Pancreas (tissue), 10 donors: ENCODE measurements at places on chromosomes 3 and 15. TPM values are rescaled to one million over a fixed set of nuclear protein-coding genes. Genes with fewer than 3 reads are reported as not detected.

The GABRB3 gene
- total RNA-seq = 10.9 TPM

The LRTM1 gene
- total RNA-seq = not detected

The ALAS1 gene
- total RNA-seq = 11.6 TPM

- no peaks in the 10 kb centered on the region for H3K27me3 ChIP-seq
- no peak overlapping the region for H3K4me3 ChIP-seq
- H3K27ac ChIP-seq = no peak overlapping the region
- DNase-seq = no peak
- H3K4me1 ChIP-seq = no peaks in the 10 kb centered on the region
Measured at GRCh38 chr3:14847613-14848541, 29.1 kb downstream of the FGD5 start.

DNA sequence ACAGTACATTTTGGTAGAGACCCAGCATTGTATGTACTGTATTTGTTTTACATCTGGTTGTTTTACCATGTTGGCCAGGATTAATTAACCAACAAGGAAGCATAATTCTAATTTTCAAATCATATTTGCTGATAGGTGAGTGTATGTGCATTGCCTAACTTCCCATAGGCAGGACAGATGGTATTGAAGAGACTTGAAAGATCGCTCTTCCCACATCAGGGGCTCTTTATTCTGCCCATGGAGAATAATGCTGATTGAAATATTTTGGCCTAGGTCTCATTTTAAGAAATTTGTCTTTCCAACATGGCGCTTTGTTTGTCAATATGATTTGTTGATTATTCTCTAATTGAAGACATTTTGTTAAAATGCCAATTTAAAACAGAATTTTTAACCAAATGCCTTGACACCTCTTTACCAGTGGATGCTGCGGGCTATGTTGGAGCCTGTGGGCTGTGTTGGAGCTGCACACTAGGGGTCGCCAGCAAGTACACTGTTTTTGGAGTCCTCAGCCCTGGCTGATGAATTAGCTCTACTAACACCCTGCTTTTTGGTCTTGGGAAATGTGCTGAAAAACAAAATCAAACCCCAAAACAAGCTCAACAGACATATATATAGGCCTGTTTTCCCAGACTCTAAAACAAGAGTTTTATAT lies 5.3 kb downstream of the P2RY12 start:
- no peak for DNase-seq
- H3K36me3 ChIP-seq = no peaks in the 10 kb centered on the region

DNA sequence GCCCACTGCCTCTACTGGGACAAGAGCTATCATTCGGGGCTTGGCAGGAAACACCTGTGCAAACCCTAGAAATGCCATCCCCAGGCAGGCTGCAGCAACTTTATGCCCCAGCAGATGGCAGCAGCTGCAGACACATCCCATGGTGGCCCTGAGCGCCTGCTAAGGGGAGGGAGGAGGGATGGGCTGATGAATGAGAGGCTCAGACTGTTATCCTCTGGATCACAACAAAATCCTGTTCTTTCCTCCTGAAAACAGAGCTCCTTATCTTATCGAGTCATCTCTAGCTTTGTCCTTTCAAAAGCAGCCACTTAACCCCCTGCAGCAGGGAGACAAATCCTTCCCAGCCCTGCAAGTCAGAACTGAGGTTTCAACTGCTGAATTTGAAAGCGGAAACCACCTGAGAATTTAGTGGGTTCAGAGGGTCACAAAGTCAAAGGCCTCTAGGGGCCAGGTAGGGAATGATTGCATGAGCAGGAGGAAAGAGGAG lies 90.6 kb upstream of the PROK2 start:
- peak; percentile 80 for DNase-seq
- no peak overlapping the region for H3K27ac ChIP-seq
- no peak overlapping the region for H3K4me3 ChIP-seq

GRCh38 chr3:169554611-169555010 lies 108.9 kb downstream of the MECOM start:
- no peaks in the 10 kb centered on the region for H3K36me3 ChIP-seq
- H3K4me3 ChIP-seq = no peak overlapping the region
- no peaks in the 10 kb centered on the region for H3K27me3 ChIP-seq
- no peak for DNase-seq

- no peak overlapping the region for H3K27ac ChIP-seq
- DNase-seq = no peak
Measured at GRCh38 chr3:187586226-187586625, 84.0 kb downstream of the SST start.

GRCh38 chr3:45976191-45977091 lies 19.2 kb downstream of the FYCO1 start:
- no peak overlapping the region for H3K4me3 ChIP-seq
- DNase-seq = no peak
- H3K27me3 ChIP-seq = no peaks in the 10 kb centered on the region
- H3K36me3 ChIP-seq = no peaks in the 10 kb centered on the region

- no peaks in the 10 kb centered on the region for H3K27me3 ChIP-seq
- no peaks in the 10 kb centered on the region for H3K36me3 ChIP-seq
- H3K27ac ChIP-seq = no peak overlapping the region
- H3K4me1 ChIP-seq = no peaks in the 10 kb centered on the region
- DNase-seq = no peak
- no peak overlapping the region for H3K4me3 ChIP-seq
Measured at GRCh38 chr3:170469151-170470062, 50.7 kb downstream of the CLDN11 start.

- peak; percentile 8 for DNase-seq
- H3K36me3 ChIP-seq = no peaks in the 10 kb centered on the region
- H3K27ac ChIP-seq = no peak overlapping the region
- H3K4me3 ChIP-seq = no peak overlapping the region
- H3K4me1 ChIP-seq = no peaks in the 10 kb centered on the region
Measured at GRCh38 chr3:51683566-51683965, 12.5 kb downstream of the TEX264 start.
